CD4-positive, alpha-beta T cell treated with Interleukin-17A for 4 hours (primary cell): ENCODE measurements at places on chromosomes 6 and 20.

DNA sequence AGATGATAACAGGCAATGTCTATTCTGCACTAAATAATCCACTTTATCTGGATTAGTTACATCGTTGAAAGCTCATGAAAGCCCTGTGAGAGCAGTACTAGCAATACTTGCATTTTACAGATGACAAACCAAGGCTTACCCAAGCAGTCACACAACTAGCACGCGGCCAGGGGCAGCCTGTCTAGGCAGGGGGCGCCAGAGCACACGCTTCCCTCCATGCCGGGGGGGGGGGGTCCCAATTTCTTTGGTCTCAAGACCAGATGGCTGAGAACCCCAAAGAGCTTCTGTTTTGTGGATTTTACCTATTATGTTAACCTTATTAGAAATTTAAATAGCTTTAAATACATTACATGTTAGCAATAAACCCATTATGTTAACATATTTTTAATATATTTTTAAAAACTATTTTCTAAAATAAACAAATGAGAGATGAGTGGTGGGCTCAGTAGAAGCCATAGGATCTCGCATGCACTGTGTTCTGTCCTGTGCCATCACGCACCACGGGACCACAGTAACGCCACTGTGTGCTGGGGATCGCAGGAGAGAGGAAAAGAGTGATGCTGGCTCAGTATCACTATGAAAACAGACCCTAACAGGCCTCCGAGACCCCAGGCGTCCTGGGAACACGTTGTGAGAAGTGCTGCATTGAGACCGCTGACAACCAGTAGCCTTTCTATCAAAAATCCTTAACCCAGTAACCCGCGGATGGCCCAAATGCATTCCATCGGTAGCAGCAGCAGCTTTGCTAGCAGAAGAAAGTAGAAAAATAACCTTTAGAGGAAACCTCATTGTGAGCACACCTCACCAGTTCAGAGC, 5.3 kb upstream of the PRR18 start:
- DNase-seq = peak; percentile 79

DNA sequence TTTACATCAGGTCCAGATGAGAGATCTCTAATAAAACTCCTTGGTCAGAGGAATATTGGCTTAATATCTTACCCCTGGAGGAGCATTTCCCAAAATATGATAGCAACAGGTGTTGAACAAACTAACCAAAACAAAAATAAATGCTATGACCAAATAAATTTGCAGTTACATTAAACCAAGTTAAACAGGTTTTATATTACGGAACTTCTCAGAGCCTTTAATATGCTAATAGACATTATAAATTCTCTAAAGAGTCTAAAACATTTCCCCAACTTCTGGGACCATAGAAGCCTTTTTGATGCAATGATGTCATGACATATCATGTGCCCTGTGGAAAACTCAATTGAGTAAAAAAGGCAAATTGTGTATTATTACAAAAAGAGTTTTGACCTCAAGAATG, 90.9 kb upstream of the ARMC2 start:
- no peak for DNase-seq

- no peak for DNase-seq
Measured at GRCh38 chr6:23620911-23621401, 505.1 kb upstream of the NRSN1 start.

DNA sequence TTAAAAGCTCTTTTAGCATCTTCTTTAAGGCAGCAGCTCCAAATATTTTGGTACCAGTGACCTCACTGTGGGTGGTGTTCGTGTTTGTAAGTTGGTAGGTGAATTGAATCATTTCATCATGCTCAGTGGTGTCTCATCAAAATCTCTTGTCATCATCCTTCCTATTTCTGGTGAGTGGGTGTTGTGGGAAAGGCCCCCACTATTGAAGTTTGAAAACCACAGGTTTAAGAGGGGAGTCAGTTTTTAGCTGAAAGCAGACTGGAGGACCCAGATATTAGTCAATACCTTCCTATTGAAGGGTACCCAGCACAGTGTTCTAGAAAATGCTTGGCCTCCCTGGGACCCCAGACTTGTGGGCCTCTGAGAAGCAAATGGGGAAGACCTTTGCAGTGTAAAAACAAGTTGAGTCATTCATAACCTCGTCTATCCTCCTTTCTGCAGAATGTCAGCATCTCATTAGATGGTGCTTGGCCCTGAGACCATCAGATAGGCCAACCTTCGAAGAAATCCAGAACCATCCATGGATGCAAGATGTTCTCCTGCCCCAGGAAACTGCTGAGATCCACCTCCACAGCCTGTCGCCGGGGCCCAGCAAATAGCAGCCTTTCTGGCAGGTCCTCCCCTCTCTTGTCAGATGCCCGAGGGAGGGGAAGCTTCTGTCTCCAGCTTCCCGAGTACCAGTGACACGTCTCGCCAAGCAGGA, 3.7 kb downstream of the PIM1 start:
- peak; percentile 66 for DNase-seq

GRCh38 chr6:151690768-151691562, 116.5 kb upstream of the ESR1 start:
- peak; percentile 16 for DNase-seq

DNA sequence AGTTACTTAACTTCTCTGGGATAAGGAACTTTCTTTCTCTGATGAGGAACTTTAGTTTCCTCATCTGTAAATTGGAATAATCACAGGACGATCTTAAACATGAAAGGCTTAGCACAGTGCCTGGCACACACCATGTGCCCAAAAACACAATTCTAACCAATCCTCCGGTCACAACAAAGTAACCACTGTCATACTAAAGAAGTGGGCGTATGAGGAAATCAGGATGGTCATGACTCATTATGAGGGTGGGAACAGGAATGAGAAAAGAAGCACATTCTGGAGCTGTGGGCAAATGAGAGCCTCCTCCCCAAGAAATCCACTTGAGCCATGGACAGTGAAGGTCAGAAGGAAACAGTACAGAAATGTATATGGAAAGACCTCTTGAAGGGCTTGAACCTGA, 82.9 kb downstream of the LRFN2 start:
- DNase-seq = no peak

DNA sequence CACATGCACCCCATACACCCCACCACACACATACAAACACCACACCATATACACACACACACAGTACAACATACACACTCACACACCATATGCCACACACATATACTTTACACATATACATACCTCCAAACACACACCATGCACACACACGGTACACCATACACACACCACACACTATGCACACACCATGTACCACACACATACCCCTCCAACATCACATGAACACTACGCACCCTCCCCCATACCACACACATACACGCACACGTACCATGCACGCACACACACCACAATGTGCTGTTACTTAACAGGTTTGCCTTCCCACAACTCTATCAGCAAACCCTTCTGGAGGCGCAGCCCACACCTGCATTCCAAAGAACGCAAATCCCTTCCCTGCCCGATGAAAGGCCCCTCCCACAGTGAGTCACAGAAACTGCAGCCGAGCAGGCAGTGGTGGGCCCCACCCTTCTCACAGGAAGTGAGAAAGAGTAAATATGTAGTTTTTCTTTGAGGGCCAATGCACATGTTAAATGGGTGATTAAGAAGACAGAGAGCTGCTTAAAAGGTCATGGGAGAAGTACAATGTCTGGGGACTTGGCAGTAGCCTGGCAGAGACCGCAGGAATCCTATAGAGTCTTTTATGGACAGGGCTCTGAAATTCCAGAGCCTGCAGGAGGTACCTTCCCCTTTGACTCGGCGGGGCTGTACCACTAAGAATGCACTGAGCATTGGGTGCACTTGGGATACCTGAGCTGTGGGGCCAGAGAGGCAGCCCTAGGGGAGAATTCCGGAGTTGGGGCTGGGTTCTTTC, 34.1 kb upstream of the EZR start:
- peak; percentile 94 for DNase-seq

DNA sequence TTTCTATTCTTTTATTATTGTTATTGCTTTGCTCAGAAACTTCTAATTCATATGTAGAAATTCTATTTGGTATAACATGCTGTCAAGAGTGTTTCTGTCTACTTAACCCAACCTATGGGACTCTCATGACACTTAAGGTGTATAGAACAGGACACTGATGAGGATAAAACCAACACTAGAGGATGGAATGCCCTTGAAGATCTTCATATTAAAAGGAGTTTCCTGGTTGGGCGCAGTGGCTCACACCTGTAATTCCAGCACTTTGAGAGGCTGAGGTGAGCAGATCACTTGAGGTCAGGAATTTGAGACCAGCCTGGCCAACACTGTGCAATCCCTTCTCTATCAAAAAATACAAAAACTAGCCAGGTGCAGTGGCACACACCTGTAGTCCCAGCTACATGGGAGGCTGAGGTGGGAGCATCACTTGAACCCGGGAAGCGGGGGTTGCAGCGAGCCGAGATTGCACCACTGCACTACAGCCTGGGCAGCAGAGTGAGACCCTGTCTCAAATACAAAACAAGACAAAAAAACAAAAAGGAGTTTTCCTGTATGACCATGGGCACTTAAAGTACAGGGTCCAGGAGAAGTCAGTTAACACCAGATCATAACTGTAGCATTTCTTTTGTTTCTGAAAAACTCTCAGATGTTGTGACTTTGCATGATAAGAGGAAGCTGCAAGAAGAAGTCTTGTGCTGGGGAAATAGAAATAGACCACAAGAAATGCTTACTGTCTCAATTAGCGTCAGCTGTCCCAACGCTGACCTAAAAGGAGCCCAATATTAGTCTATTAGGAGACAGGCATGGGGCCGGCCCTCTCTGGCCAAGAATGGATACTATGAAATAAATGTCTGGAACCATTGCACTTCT, 38.9 kb upstream of the CD2AP start:
- DNase-seq = no peak
